Activated naive CD4-positive, alpha-beta T cell treated with anti-CD3 and anti-CD28 coated beads for 36 hours (primary cell): ENCODE measurements at places on chromosomes 1 and 21. TPM values are rescaled to one million over a fixed set of nuclear protein-coding genes. Genes with fewer than 3 reads are reported as not detected.

The MSH4 gene
- total RNA-seq, result 0.27 TPM

The SDF4 gene
- total RNA-seq, result 79.5 TPM

The DIRAS3 gene
- not detected for total RNA-seq

The EFNA4 gene
- 4.5 TPM for total RNA-seq

The FCGR3B gene
- total RNA-seq, result not detected

The AMPD1 gene
- total RNA-seq, result not detected

The JAM2 gene
- 0.27 TPM for total RNA-seq

The FAM177B gene
- total RNA-seq, result not detected

The FAM72C gene
- 43.3 TPM for total RNA-seq

The AGT gene
- not detected for total RNA-seq

The DENND1B gene
- 9.7 TPM for total RNA-seq

The OR6K3 gene
- not detected for total RNA-seq

The CCDC181 gene
- total RNA-seq, result 0.17 TPM

The POLR3C gene
- 19.2 TPM for total RNA-seq

The VWA5B1 gene
- not detected for total RNA-seq

The ITLN2 gene
- not detected for total RNA-seq

The HES3 gene
- not detected for total RNA-seq

The FLG2 gene
- not detected for total RNA-seq

The RNF186 gene
- not detected for total RNA-seq

The KCNE2 gene
- total RNA-seq, result not detected

The FCRL4 gene
- not detected for total RNA-seq

The ALDH4A1 gene
- total RNA-seq, result 11.6 TPM

The GJA4 gene
- 0.24 TPM for total RNA-seq

The RXFP4 gene
- 0.29 TPM for total RNA-seq

The SPRTN gene
- 6.0 TPM for total RNA-seq

The ACTL8 gene
- total RNA-seq, result not detected

The LCE3E gene
- total RNA-seq, result not detected

The CSF3R gene
- total RNA-seq, result 0.25 TPM

The FBXO2 gene
- total RNA-seq, result 1.1 TPM
